ENCODE measurements at places on chromosomes 6 and 20.

GRCh38 chr6:158624684-158625682 lies 19.6 kb downstream of the DYNLT1 start:
- DNase-seq: no peak

DNA sequence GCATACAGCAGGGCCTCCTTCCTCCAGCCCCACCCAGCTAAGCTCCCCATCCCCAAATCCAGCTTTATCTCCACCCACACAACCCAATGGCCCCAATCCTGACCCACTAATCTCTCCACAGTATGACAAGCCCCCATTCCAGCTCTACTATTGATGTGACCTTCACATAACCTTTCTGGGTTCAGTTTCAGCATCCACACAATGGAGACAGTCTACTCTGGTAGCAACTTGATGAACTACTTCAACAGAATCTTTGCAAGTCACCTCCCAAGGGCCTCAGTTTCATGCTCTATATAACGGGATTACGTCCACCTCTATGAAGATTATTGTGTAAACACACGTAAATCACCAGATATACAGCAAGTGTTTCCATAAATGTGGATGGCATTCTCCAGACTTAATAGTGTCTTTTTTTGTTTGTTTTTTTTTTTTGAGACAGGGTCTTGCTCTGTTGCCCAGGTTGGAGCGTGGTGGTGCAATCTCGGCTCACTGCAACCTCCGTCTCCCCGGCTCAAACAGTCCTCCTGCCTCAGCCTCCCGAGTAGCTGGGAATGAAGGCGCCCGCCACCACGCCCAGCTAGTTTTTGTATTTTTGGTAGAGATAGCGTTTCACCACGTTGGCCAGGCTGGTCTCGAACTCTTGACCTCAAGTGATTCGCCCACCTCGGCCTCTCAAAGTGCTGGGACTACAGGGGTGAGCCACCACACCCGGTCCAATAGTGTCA lies 1.4 kb downstream of the AHCY start:
- DNase-seq: no peak

- no peak for DNase-seq
These were observed 42.7 kb downstream of the SOD2 start for GRCh38 chr6:159650314-159650713.

GRCh38 chr6:47440719-47441118 lies 36.9 kb upstream of the CD2AP start:
- DNase-seq: no peak

DNA sequence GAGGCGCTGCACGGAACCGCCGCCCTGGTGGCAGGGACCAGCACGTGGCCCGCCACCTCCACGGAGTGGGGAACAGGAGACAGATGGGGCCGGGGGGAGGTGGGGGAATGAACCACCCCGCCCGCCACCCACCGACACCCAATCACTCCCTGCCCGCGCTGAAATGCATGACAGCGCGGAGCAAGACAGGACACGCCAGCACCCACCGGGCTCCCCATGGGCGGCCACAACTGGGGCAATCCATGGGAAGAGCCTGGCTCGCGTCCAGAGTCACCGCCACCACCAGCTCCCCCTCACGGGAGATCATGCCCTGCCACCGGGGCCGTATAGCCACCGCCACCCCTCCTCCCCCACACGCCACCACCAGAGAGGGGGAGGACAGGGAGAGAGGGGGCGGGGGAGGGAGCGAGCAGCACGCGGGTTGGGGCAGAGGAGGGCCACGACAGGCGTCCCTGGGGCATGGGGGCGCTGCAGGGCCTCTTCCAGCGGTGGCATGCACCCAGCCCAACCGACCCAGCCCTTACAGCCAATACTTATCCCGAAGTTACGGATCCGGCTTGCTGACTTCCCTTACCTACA lies 744.3 kb upstream of the DEFB115 start:
- no peak for DNase-seq

- DNase-seq: peak; percentile 59
These were observed at the start of gene GMPR for GRCh38 chr6:16238057-16238962. TSS of gene GMPR (plus strand) at chr6:16238587. CDS start at chr6:16238694, 107 bp downstream.

GRCh38 chr6:15280028-15280427 lies 34.2 kb downstream of the JARID2 start:
- DNase-seq: no peak

- DNase-seq: no peak
These were observed 99.7 kb downstream of the PDE7B start for GRCh38 chr6:135951169-135951568.

GRCh38 chr6:110233770-110234374 lies 53.6 kb downstream of the CDC40 start:
- no peak for DNase-seq

DNA sequence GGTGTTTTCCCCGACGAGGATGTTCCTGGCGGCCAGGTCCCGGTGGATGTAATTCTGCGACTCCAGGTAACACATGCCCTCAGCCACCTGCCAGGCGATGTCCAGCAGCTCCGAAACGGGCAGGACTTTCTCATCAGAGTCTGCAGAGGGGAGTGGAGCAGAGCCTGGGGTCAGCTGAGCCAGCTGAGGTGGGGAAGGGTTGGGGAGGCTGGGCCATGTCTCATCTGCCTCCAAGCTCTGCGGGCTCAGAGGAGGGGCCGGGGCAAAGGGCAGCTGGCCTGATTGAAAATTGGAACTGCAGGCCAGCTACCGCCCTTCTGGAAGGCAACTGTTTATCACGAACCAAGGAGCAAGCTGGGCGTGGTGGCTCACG lies 6.4 kb downstream of the PTK6 start:
- DNase-seq: no peak

Measured in stimulated activated CD8-positive, alpha-beta memory T cell treated with anti-CD3 and anti-CD28 coated beads, Interleukin-4, amount 100 ng/mL, for 4 hours (primary cell).